ENCODE measurements at places on chromosomes 1 and 21.
A peak's percentile ranks its signal among the peaks of the same experiment; 100 is the strongest.

- DNase-seq: no peak
These were observed 24.7 kb downstream of the CD53 start for GRCh38 chr1:110897681-110898080.

DNA sequence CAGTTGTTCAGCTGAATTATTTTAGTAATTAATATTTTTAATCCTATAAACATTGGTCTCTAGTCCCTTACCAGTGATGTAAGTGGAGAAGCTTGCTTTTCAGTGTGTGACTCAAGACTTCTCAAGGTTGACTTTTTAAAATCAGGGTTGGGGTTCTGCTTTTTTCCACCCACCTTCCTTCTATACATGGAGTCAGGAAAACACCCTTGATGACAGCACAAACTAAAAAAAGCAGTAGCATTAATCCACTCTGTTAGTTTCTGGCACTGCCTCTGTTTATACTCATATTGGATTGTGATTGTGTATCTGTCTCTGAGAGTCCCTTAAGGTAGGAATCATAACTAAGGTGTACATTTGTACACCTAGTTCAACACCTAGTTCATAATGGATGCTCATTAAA lies 8.3 kb upstream of the PLEKHO1 start:
- no peak for DNase-seq

- DNase-seq: no peak
These were observed 8.7 kb downstream of the LDLRAD2 start for GRCh38 chr1:21820597-21821232.

GRCh38 chr1:81802707-81803430 lies 2.1 kb downstream of the ADGRL2 start:
- peak; percentile 77 for DNase-seq

GRCh38 chr1:226741009-226741408 lies 1.9 kb upstream of the ITPKB start:
- no peak for DNase-seq

GRCh38 chr1:92563457-92564216 lies 76.9 kb upstream of the GFI1 start:
- DNase-seq: no peak

- no peak for DNase-seq
These were observed 191.2 kb upstream of the SGIP1 start for GRCh38 chr1:66342707-66343106.

- DNase-seq: no peak
These were observed 4.4 kb upstream of the SLC37A1 start for GRCh38 chr21:42509244-42509643.

DNA sequence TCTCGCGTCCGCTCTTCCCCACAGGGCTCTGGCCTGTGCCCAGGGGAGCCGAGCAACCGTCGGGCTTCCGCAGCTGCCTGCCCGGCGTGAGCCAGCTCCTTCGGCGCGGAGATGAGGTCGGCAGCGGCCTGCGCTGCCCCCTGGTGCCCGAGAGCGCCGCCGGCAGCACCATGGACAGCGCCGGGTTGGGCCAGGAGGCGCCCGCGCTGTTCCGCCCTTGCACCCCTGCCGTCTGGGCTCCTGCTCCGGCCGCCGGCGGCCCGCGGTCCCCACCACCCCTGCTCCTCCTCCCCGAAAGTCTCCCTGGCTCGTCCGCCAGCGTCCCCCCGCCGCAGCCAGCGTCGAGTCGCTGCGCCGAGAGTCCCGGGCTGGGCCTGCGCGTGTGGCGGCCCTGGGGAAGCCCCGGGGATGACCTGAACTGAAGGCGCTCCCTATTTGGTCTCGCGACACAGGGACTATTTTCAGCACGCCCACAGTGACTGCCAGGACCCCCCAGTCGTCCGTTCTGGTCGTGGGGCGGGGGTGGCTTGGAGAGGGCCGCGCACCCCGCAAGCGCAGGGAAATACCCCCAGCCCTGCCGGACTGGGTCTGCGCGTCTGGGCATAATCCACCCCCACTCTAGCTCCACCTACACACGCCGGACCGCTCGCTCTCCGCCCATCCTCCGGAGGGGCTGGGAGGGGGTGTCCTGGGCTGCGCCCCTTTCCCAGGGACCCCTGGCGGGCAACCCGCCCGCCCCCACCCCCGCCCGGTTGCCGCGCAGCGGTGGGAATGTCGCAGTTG lies 1.3 kb downstream of the HES3 start:
- peak; percentile 81 for DNase-seq

- DNase-seq: no peak
These were observed 44.0 kb downstream of the ZSCAN20 start for GRCh38 chr1:33516428-33516827.

- no peak for DNase-seq
These were observed 97.6 kb downstream of the ATP1A1 start for GRCh38 chr1:116470671-116471070.

GRCh38 chr1:172531412-172532182 lies 1.4 kb upstream of the SUCO start:
- no peak for DNase-seq

- no peak for DNase-seq
These were observed 23.1 kb upstream of the PTAFR start for GRCh38 chr1:28199328-28200233.

DNA sequence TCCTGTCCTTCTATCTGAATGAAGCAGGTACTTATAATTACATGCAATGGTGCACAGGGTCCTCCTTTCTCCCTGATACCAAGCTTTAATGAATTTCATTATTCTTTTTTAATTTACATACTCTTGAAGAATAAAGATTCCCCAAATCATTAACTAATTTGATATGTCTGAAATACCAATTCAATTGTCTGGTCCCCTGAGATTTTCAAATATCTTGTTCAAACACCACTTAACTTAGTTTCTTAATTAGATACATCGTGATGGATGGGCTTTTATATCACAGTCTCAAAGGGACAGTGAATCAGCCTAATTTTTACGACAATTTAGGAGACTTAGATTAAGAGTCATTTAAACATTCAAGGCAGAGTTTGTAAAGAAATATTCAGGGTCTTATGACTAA lies 1054.6 kb downstream of the PLA2G4A start:
- no peak for DNase-seq

- no peak for DNase-seq
These were observed 11.2 kb upstream of the HOOK1 start for GRCh38 chr1:59803458-59804038.

DNA sequence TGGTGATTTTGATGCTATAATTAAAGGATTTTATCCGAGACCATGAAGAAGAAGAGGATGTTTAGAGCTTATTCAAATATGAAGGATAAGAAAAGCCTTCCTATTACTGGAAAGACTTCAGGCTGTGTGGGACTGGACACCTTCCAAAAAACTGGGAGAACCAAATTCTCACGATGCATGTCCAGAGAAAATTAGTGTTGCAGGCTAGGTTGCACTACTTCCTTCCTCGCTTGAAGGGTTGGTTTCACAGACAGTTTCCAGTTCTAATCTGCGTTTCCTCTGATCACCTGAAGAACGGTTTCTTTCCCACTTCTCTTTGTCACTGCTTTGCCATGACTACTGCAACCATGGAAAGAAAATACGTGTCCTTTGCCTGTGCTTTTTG lies 2.0 kb downstream of the MTARC2 start:
- no peak for DNase-seq

DNA sequence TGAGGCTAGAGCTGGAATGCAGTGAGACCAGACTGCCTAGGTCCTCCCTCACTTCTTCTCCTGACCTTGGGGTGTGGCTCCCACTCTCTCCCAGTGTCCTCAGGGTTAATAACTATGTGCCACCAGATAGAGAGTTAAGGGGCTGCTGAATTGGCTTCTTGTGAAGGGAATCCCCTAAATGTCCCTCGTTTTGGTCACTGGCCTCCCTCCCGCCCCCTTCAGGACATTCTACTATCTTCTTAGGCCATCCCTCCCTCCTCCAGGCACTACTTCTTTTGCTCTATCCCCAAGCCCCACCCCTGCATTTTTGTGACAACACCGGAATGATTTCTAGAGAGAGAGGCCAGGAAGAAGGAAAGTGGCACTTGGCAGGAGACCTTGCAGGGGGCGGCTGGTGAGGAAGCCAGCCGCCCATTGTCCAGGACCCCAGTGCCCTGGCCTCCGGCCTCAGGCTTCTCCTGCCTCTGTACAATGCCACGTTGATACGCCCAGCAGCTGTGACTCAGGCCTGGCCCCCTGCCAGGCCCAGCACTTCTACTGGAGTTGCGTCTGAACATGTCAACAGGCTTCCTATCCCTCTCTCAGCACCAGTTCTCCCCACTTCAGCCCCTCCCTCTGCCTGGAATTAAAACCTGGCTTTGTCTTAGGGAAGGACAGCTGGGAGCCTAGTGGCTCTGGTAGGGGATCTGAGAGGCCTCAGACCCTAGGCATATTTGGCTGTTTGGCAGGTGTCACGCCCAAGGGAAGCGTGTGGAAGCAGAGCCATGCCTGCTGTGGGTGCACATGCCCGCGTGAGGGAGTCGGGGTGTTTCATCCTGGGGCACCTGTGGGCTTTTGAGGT lies 9.1 kb downstream of the LMNA start:
- peak; percentile 98 for DNase-seq

GRCh38 chr1:32681999-32682398 lies 20.6 kb downstream of the SYNC start:
- no peak for DNase-seq

- DNase-seq: no peak
These were observed 535.7 kb downstream of the COL11A1 start for GRCh38 chr1:102572637-102573036.

DNA sequence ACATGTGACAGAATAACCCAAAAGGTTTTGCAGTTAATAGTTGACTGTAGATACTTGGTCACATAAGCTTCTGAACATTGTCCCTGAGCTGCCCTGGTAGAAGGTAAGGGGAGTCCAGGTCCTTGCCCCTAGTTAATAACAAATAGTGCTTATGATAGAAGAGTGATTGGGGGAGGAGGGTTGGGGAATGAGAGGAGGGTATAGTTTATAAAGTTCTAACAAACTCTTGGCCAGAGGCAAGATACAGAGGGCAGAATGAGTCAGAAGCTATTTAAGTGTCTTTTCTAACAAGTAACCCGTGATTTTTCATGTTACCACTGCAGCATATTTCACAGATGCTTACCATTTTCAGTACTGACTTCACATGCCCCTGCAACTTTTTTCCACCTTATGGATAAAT lies 26.7 kb upstream of the MYOCOS start:
- no peak for DNase-seq

DNA sequence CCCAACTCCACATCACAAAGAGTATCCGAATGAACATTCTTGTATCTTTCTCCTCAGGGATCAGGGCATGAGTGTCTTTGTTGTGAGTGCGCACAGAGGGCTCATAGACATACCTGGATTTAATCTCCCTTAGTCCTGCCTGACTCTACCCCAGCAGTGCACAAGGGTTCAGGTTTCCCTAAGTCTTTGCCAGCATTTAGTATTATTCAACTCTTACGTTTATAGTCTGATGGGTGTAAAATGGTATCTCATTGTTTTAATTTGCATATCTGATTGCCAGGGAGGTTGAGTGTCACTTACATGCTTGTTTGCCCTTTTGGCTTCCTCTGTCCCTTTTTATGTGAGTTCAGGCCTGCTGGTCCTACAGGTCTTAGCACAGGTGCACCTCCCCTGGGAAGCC lies 49.5 kb downstream of the FOXD2 start:
- no peak for DNase-seq
